ENCODE measurements at places on chromosomes 5 and 9.

DNA sequence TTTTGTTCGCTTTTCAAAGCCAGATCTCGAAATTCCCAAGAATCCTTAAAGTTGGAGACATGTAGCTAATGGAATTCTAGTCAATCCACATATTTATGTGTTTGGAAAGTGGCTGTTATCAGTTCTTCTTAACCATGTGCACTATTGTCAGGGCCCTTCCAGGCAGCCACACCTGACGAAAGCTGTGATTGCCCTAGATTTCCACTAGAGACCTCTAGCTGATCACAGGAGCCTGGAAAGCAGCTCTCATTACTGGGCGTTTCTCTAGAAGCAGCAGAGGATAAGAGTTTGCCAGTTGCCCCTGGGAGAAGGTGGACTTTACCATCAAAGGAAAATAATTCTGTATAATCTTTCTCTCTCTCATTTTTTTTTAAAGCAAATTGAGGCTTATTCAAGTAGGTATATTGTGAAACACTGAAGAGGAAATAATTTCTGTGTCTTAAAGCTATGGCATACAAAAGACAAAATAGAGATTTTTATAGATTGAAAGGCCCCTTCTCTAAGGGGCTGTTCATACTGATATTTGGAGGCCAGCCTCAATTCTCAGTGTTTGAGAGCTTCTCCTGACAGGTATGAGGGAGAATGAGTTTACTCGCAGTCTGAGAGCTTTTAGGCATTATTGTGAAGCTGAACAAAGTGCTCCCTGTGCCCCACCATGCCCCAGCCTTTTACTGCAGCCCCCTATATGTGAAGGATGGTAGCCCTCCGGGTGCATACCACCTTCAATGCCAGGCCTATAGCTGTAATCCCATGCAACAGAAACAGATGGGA lies 405.4 kb upstream of the ACTBL2 start:
- no peak for DNase-seq

GRCh38 chr5:119358530-119358900 lies 2.7 kb downstream of the TNFAIP8 start:
- no peak for DNase-seq

DNA sequence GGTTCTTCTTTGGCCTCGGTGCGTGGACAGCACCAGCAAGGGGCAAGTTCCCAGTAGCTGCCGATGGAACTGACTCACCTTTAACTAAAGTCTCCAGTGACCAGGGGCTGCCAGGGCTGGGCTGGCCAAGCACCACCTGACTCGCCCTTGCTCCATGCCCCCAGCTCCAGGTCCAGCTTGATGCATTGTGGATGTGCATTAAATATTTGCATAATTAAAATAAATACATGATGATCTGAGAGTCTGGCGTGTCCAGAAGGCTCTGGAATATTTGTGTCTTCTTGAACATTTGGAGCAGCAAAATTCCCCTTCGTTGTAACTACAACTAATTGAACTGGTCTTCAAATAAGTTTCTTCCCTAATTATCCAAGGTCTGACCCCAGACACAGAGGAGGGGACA lies 9.5 kb upstream of the PRDM12 start:
- DNase-seq, result no peak

GRCh38 chr9:2966565-2967300 lies 122.8 kb upstream of the PUM3 start:
- DNase-seq, result no peak

GRCh38 chr9:38482918-38483592 lies 58.8 kb upstream of the IGFBPL1 start:
- no peak for DNase-seq

GRCh38 chr5:55856516-55857246 lies 5.5 kb downstream of the IL31RA start:
- DNase-seq, result no peak

DNA sequence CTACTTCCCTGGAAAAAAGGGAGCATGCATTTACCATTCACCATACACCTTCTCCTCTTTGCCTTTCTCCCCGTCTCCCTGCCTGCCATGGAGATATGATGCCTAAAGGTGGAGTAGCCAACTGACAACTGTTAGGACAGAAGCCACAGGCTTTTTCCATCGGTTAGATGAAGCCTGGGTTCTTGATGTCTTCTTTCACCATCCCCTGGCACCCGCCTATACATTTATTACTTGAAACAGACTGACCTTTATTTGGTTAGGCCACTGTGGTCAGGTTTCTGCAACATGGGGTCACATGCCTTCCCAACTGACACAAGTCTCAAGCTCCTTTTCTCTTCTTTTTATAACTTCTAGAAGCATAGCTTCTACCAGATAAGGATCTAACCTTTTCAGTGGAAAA lies 7.1 kb downstream of the LCP2 start:
- no peak for DNase-seq

GRCh38 chr9:85895685-85896084 lies 45.3 kb upstream of the NAA35 start:
- DNase-seq, result no peak

- no peak for DNase-seq
Observed at GRCh38 chr9:113373256-113373655, 3.5 kb downstream of the HDHD3 start.

DNA sequence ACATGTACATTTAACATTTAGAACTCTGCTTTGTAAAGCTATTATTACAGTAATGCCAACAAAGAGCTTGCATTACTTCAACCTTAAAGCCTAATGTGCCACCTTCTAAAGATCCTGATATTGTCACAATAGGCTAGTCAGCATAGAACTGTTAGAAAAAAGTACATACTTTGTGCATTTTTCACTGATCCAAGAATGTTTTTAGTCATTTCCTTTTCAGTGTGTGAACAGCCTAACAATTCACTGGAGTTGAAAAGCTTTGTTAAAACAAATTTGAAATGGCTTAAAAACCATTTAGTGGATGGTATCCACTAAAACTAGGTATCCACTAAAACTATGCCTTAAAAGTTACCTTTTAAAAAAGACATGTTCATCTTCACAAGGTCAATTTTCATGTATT lies 4.5 kb downstream of the RPS6 start:
- no peak for DNase-seq

GRCh38 chr9:101601904-101602765 lies 7.4 kb upstream of the PPP3R2 start:
- peak; percentile 40 for DNase-seq

GRCh38 chr9:114249424-114250234 lies 73.3 kb upstream of the ORM1 start:
- no peak for DNase-seq

DNA sequence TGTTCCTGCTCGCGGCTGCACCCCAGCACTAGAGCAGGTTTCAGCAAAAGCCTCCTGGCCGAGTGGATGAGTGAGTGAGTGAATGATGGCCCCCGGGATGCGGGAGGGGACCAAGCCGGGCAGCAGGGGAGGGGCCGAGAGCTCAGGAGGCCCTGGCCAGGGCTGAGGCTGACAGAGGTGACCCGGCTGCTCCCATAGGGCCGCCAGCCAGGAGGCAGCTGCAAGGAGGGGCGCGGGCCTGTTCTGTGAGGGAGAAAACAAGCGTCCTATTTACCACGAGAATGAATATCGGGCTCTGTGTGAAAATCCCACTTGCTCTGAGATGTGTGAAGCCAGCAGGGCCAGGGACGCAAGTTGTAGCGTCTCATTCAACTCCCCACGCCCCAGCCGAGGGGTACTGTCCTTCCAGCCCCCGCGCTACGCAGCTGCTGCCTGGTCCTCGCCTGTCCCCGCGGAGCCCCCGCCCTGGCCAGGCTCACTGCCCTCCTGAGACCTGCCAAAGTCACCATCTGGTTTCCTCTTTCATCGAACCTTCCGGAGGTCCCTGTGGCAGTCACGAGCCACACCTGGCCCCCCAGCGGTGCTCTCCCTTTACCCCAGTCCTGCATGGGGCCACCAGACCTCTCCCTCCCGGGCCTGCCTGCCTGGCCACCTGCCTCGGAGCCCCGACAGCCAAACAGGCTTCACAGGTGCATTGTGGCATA lies 38.8 kb downstream of the RASGEF1C start:
- DNase-seq, result no peak

GRCh38 chr9:121369595-121370265 lies at the start of gene STOM:
Gene STOM, minus strand, starts transcription at chr9:121370250. Its CDS starts 63 bp downstream, at chr9:121370187.
- DNase-seq, result no peak

- no peak for DNase-seq
Observed at GRCh38 chr9:33127881-33128280, 39.3 kb downstream of the B4GALT1 start.

GRCh38 chr5:131998431-131999040 lies 12.9 kb downstream of the ACSL6 start:
- no peak for DNase-seq

- DNase-seq, result no peak
Observed at GRCh38 chr5:163033656-163034055, 403.7 kb upstream of the CCNG1 start.

- DNase-seq, result no peak
Observed at GRCh38 chr9:89026876-89027275, 35.6 kb downstream of the S1PR3 start.

- DNase-seq, result no peak
Observed at GRCh38 chr9:29514862-29515261, 1941.6 kb upstream of the C9orf72 start.

DNA sequence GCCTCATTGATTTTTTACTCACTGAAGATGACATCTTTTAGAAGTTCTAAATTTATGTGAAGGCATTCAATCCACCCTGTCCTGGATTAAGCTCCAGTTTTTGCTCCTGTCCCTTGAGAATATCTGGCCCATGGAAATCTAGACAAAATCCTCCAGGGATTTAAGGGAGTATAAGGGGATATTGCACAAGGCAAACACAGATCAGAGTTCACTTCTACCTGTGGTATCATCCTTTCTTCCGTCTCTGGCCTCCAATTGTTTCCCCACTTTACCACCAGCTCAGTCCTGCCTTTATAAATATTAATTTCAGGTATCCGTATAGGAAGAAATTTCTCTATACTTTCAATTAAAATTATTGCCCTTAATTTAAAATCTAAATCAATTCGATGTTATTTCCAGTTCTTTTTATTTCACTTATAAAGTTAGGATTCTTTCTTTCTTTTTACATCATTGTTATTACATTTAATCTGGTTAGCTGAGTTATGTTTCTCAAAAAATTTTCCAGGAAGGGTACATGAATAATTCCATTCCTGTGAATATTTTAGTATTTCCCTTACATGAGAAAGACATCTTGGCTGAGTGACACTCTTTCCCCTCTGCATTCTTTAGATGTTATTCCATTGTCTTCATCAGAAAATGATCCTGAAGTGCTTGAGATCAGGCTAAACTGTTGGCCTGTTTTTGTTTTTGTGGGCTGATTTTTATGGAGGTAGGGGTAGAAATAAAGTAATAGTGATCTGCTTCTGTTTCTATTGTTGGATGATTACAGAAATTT lies 194.3 kb upstream of the MAP3K1 start:
- DNase-seq, result no peak

GRCh38 chr5:44868541-44868940 lies 59.8 kb downstream of the MRPS30 start:
- DNase-seq, result no peak

DNA sequence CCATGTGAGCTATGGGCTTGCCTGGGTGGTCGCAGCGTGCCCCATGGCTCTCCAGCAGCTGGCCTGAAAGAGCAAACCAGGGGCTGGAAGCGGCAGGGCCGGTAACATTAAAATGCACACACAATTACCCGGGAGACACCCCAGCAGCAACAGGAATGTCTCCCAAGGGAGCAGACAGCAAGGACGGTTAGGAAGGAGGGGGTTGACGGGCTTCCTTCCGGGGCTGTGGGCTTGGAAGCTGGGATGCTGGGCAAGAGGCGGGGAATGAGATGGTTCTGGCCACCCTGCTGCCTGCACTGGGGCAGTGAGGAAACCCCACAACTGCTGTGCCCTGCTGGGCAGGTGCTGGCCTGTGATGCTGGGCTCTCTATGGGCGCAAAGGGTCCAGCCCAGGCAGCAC lies 71.8 kb upstream of the ADAMTS2 start:
- DNase-seq, result no peak

GRCh38 chr5:141763541-141763940 lies 81.5 kb upstream of the ARAP3 start:
- DNase-seq, result peak; percentile 42

GRCh38 chr9:116589392-116590354 lies 97.4 kb upstream of the TRIM32 start:
- DNase-seq, result no peak

Measured in NCI-H2227 treated with DMSO at 0.1 percent for 48 hours (cell line).